ENCODE measurements at places on chromosomes 16 and 17. TPM values are rescaled to one million over a fixed set of nuclear protein-coding genes. Genes with fewer than 3 reads are reported as not detected.

The NF1 gene
- 20.8 TPM for total RNA-seq

The NACA2 gene
- not detected for total RNA-seq

The TMEM186 gene
- 14.0 TPM for total RNA-seq

GRCh38 chr17:1460233-1460632, 4.2 kb upstream of the CRK start:
- DNase-seq: no peak
- H3K27me3 ChIP-seq: no peaks in the 10 kb centered on the region
- H3K4me3 ChIP-seq: no peak overlapping the region
- H3K36me3 ChIP-seq: no peaks in the 10 kb centered on the region

DNA sequence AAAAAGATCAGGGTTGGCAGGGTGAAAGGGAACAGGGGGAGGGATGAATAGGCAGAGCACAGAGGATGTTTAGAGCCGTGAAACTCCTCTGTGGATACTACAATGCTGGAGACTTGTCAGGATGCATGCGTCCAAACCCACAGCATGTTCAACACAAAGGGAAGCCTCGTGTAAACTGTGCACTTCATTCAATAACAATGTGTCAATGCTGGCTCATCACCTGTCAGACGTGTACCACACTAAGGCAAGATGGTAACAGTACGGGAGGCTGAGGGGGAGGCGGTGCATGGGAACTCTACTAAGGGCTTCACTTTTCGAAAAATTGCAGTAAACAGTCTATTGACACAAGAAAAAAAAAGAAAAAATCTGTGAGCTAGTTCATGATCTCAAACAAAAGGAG, 63.7 kb downstream of the C16orf95 start:
- no peak overlapping the region for H3K4me3 ChIP-seq
- DNase-seq: no peak
- no peaks in the 10 kb centered on the region for H3K27me3 ChIP-seq

DNA sequence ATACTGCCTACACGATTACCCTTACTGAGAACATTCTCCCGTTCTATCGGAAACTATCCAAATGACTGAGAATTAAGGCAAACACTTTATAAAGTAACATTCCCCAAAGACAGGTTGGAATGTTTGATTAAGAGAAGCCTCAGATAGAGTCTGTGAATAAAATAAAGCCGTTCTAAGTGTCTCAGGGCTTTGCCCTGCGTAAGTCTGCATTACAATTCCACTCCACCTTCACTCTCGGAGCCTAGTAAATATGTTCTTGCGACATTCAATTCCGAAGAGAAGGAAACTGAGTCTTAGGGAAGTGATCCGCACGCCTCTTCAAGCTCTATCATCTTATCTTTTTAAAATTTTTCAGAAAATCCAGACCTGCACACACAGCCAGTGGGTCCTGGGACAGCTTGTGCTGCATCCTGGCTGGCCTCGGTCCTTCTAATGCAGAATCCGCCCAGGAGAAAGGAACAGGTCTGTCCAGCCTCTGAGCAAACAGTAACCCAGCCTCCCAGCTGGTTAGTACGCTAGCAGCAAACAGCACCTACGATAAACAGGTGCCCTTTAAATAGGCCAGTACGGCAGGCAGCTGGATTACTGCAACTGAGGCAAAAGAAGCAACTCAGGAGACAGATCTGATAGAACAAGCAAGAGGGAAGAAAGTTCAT, 254.1 kb upstream of the IRX3 start:
- H3K36me3 ChIP-seq: no peaks in the 10 kb centered on the region
- H3K27ac ChIP-seq: no peak overlapping the region
- no peaks in the 10 kb centered on the region for H3K4me1 ChIP-seq

DNA sequence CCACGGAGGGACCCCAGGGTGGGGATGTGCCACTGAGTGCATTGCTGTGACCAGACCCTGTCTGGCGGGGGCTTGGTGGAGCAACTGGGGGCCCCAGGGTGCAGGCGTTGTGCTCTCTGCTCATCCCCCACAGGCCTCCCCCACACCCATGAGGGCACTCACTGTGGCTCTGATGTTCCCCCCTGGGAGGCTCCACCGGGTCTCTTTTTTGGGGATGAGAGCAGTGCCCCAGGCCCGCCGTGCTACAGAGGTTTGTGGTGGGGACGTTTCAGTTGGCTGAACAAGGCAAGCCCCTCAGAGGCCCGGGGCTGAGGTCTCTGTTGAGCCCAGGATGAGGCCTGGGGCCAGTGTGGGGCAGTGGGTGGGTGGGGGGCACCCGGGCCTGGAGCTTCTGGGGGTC, 2.5 kb downstream of the CCDC78 start:
- DNase-seq: no peak
- no peaks in the 10 kb centered on the region for H3K27me3 ChIP-seq
- peaks cover 23% of the 10 kb centered on the region for H3K4me1 ChIP-seq
- no peaks in the 10 kb centered on the region for H3K36me3 ChIP-seq
- no peak overlapping the region for H3K27ac ChIP-seq

GRCh38 chr17:74687886-74688285, 24.8 kb downstream of the CD300LF start:
- H3K27me3 ChIP-seq: peaks cover 19% of the 10 kb centered on the region
- H3K4me3 ChIP-seq: no peak overlapping the region
- DNase-seq: no peak
- no peaks in the 10 kb centered on the region for H3K4me1 ChIP-seq

Measured in HCT116 (cell line).